ENCODE measurements at places on chromosomes 2 and 18.

GRCh38 chr2:110660558-110660957, 17.3 kb downstream of the BUB1 start:
- DNase-seq = no peak

GRCh38 chr2:27378096-27378808, 2.3 kb downstream of the ZNF513 start:
- DNase-seq = no peak

GRCh38 chr2:215695861-215696260, 260.0 kb upstream of the FN1 start:
- DNase-seq = no peak

DNA sequence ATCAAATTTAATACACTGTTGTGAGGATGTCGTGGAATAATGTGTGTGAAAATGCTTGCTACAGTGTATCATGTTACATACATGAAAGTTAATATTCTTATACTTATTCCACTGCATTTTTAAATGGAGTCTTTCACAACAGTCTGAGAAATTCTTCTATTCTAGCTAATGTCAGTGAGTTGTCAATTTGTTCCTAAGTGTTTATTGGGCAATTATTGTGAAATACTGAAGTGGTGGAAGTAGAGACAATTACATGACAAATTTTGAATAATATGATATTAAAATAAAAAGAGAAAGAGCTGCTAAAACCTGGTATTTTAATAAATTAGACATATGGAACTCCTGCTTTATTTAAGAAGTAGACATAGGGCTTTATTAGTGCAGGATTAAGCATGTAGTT, 176.1 kb downstream of the PTPRM start:
- no peak for DNase-seq

- DNase-seq = no peak
These were observed 26.4 kb downstream of the SPEG start for GRCh38 chr2:219461047-219461514.

DNA sequence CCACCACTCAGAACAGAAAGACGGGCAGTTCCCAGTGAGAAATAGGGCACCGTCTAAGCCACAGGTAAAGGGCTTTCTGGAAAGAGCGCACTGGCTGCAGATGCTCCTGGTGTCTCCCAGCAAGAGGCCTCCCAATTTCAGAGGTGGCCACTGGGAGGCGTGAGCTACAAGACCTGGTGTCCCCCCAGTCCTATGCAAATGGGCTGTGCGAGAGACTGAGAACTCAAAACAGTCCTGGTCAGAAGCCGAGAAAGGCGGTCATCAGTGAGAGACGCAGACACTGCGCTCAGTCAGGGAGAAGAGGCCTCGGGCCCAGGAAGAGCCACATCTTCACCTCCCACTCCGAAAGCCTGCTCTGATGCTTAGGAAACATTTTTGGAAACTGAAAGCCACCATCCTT, 179.5 kb downstream of the EIPR1 start:
- DNase-seq = no peak

DNA sequence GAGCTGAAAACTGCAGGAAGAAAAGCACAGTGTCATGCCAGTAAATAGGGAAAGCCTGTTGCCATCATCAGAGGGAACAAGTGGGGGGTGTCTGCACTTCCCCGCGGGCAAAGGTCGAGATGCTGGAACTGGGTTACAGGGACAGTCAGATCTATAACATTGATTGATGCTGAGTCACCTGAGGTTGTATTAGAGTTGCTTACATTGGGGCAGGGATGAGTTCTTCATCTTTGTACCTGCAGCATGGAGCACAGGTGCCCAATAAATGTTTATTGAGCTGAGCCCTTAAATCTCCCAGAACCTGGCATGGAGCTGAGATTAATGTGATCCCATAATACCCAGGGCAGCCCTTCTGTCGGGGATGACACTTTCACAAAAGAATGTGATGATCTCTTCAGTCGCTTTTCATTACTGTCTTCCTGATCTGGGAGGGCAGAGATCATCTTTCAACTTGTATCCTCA, 5.9 kb upstream of the RNF152 start:
- no peak for DNase-seq

- DNase-seq = no peak
These were observed 35.6 kb downstream of the COA5 start for GRCh38 chr2:98572676-98573075.

GRCh38 chr2:10897956-10898355, 13.8 kb upstream of the KCNF1 start:
- no peak for DNase-seq

DNA sequence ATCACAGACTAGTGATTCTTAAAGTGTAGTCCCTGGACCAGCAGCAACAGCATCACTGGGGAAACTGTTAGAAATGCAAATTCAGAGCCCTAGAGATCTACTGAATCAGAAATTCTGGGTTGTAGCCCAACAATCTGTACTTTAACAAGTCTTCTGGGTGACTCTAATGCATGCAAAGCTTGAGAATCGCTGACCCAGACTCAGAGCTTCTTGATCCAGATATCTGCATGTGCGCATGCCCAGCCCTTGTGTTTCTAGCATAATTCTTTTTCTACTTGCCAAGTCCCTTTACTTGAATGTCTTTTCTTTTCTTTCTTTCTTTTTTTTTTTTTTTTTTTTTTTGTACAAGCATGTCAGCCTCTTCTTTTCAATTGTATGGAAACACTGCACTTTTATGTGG, 60.4 kb downstream of the FIGN start:
- no peak for DNase-seq

- no peak for DNase-seq
These were observed 5.7 kb upstream of the NMUR1 start for GRCh38 chr2:231535961-231536360.

DNA sequence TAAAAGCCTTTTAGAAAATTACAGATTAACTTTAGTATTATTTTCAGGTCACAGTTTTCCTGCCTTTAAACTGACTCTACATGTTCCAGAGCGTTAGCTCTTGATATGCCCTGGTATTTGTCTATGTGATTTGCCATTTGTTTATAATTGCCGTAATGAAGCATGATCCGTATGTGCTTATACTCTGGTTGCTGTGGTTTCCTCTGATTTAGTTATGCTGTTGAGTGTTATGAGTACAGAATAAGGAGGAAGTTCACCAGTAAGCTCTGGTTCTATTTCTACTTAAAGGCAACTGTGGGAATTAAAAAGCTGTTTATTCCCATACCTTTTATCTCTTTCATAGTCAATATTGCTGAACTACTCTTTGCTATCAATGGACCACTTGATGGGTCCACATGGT, 123.5 kb downstream of the OSBPL6 start:
- DNase-seq = no peak

DNA sequence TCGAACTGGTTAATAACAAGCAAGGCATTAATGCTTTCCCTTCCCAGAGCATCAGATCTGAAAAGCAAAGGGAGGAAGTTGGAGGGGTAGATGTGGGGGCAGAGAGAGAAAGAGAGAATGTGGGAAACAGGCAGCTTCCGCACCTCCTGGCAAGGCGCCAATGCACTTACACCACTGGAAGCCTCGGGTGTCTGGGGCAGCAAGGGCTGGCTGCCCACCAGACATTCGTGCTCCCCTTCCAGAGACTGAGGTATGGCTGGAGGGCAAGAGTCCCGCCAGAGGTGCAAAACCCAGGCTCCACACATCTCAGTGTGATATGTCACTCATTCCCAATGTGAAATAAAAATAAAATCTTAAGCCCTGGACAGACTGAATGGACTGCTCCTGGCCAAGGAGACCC, 46.4 kb downstream of the TEX51 start:
- DNase-seq = no peak

DNA sequence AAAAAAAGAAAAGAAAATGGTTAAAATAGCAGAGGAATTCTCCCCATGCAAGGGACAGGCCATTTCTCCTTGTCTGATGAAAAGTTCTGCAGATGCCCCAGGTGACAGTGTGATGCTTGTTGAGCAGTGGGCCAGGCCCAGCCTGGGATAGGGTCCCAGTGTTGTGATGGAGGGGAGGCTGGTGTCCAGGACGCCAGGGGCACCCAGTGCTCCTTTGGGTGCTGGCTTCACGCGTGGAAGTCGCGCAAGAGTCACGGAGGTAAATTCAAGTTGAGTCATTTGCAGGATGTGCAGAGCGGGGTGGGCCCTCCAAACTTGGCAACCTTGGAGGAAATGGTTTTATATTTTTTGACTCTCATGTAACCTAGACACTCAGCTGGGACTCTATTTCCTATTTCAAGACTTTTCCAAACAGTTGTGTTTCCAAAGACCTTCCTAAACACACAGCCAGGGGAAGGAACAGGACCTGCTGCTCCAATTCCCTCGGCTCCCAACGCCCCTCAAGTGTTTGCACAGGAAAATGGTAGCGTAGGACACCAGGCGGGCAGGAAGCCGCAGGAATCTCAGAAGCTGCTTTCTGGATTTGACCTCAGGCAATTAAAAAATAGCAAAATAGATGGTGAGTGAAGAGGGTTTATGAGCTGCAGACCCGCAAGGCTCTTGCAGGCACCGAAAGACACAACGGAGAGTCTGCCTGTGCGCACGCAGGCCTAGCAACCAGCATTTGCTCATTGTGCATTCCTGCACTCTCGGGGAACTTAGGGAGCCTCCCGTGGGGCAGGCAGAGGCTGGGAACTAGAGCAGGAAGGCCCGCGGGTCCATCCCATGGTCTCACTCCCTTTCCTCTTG, 107.1 kb upstream of the ODC1 start:
- DNase-seq = no peak

DNA sequence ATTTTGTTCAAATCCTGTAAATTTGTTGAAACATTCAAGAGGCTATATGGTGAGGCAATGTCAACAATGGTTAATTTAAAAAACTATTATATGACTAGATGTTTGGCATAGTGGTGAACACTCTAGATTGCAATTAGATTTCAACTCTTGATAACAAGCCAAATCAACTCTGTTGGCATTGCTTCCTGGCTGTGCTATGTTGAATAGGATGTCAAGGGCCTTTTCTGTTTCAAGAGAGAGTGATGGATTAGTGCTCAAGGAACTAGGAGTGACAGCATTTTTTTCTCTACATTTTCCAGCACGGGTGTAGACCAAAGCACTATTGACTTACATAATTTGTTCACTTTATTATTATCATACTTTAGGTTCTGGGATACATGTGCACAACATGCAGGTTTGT, 172.4 kb upstream of the KCNH7 start:
- DNase-seq = no peak

- DNase-seq = peak; percentile 26
These were observed 14.5 kb downstream of the SH3RF3 start for GRCh38 chr2:109143214-109144187.

GRCh38 chr2:215521031-215521430, 85.2 kb upstream of the FN1 start:
- DNase-seq = no peak

DNA sequence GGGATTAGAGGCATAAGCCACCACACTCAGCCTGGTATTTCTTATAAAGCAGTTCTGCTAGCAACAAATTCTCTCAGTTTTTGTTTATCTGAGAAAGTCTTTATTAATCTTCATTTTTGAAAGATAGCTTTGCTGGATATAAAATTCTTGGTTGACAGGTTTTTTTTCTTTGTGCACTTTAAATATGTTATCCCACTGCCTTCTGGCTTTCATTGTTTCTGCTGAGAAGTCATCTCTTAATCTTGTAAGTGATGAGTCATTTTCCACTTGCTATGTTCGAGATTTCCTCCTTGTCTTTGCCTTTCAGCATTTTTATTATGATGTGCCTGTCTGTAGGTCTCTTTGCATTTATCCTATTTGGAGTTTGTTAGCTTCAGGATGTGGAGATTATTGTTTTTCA, 5.9 kb upstream of the ELAC1 start:
- DNase-seq = no peak

DNA sequence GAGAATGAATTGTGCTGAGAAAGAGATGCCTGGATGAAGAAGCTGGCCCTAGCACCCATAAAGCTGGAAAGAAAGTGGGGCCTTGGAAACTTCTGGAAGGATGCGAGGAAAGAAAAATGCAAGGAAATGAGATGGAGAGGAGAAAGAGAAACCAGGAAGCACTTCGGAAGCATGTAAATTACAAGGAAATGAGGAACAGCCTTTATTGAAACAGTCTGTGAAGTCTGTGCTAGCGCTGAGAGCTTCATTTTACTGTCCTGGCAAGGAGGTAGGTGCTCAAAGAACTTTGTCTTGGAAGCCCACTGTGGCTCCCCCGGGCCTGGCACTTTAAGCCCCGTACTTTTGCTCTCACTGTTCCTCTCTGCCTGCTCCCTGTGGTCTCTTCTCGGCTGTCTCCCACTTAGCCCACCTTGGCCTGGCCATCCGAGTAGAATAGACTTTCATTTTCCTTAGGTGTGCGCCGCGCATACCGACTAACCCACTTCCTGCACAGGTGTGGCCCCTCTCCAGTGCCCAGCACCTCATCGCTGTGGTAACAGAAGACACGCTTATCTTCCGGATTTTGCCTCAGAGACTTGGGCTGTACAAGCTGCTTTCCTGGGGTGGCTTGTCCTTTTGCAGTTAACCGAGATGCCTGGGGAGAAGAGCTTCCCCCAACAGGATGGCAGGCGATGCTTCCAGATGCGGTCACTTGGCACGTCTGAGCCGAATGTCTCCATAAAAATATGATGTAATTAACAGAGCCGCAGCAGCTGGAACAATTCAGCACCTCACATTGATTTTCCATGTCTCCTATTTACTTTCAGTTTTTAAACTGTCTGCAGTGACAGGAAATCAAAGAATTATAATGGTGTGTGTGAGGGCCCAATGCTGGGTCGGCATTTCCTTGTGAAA, 199.6 kb downstream of the HRH4 start:
- no peak for DNase-seq

DNA sequence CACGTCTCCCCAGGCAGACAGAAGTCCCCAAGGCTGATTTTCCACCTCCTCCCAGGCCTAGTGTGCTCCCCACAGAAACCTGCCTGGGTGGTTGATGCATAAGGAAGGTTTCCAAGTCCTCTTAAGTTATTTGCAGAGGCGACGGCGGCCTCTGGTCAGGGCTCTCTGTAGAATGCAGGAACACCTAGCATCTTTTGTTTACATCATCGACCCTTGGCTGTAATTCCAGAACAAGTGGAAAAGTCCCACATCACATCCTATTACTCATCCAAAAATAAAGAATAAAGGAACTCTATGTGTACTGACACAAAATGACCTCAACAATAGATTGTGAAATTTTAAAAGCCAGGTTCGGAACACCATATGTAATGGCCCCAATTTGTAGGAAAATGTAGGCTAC, 211.1 kb downstream of the ALPK2 start:
- no peak for DNase-seq

DNA sequence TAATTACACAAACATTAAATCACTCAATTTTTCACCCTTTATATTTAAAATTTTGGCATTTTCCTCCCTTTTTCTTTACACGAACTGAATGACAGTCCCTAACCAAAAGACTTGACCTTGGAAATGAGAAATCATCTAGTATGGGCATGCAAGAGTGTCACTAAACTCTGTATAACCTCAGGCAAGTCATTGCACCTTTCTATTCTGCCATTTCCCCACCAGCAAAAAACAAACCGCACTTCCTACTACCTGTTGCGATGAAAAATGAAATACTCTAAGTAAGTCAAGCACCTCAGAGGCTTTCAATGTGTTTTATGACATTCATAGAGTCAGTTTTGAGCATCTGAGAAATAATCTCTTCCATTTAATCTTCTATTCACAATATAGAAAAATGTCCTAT, 44.1 kb downstream of the ANKRD44 start:
- no peak for DNase-seq

DNA sequence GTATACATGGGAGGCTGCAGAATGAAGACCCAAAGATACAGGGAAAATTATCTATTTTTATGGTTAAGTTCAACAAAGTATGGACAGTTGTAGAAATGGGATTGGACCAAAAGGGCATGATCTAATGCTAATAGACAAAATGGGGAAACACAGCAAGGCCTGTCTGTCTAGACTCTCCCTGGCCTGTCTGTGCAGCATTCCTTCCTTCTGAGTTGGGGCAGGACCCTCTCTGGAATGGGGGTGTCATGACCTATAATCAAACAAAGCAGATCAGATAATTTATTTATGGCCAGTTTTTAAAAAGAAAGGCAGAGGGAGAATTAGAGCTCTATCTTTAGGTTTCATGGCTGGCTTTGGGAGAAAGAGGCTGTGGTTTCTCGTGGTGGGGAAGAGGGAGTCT, 104.4 kb downstream of the CTIF start:
- DNase-seq = no peak
